ENCODE measurements at places on chromosomes 1 and 21. TPM values are rescaled to one million over a fixed set of nuclear protein-coding genes. Genes with fewer than 3 reads are reported as not detected.

Gene SLC19A1
- total RNA-seq, result 3.4 TPM

Gene CFHR1
- not detected for total RNA-seq

- no peak for DNase-seq
These were observed 37.2 kb upstream of the AGO1 start for GRCh38 chr1:35845766-35846165.

- peak; percentile 78 for DNase-seq
These were observed 52.3 kb upstream of the ADAM30 start for GRCh38 chr1:119948342-119949214.

- no peak for DNase-seq
These were observed 6.1 kb upstream of the C4BPA start for GRCh38 chr1:207097871-207098324.

- DNase-seq, result peak; percentile 71
These were observed 53.2 kb upstream of the TMEM51 start for GRCh38 chr1:15100121-15100879.

DNA sequence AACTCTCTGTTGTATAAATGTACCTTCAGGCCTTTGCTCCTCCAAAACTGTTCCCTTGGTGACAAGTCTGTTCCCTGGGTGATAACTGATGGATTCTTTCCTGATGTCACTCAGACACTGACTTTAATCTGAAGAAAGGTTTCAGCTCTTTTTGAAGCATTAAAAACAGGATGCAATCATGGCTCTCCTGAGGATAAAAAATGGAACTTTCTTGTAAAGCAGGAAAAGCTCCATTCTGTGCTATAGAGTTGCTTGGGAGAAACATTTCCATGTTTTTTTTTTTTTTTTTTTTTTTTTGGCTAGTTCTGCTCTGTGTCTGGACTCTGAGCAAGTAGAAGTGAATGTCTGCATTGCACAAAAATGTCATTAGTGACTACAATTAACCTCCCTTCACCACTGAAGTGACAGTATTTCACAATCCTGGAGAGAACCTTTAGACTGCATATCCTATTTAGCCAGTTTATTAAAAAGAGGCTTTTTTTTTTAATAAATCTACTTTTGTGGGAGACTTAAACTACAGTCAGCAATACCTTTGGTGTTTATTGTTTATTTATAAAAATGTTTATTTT, 101.7 kb upstream of the PRMT6 start:
- no peak for DNase-seq

DNA sequence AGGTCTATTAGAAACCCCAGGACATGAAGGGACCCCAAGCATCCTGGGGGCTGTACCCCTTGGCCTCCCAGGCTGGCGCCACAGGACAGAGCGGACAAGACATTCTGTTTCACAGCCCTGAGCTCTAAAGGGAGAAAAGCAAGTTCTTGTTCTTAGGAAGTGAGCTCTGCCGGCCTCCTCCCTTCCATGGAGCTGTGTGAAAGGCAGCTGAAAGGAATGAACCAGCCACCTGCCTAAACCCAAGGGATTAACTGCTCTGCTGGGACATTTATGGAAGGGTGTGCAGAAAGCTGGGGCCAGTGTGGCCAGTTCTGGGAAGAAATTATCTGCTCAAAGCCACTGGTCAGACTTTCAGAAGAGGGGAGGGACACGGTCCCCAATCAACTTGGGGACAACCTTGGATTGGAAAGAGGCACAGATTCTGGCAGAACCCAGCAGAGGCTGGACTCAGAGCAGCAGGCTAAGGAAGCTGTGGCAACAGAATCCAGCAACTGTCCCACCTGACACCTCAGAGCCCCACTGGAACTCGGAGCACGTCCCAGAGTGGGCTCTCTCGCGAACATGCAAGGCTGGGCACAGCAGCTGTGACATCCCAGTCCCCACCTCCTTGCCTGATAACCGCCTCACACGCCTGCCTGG, 2.1 kb downstream of the KLHL21 start:
- DNase-seq, result no peak
